NK-92 treated with Interleukin-12 subunit alpha and Interleukin-12 subunit beta, amount 100 ng/mL, for 24 hours (cell line): ENCODE measurements at places on chromosomes 13 and 19.

DNA sequence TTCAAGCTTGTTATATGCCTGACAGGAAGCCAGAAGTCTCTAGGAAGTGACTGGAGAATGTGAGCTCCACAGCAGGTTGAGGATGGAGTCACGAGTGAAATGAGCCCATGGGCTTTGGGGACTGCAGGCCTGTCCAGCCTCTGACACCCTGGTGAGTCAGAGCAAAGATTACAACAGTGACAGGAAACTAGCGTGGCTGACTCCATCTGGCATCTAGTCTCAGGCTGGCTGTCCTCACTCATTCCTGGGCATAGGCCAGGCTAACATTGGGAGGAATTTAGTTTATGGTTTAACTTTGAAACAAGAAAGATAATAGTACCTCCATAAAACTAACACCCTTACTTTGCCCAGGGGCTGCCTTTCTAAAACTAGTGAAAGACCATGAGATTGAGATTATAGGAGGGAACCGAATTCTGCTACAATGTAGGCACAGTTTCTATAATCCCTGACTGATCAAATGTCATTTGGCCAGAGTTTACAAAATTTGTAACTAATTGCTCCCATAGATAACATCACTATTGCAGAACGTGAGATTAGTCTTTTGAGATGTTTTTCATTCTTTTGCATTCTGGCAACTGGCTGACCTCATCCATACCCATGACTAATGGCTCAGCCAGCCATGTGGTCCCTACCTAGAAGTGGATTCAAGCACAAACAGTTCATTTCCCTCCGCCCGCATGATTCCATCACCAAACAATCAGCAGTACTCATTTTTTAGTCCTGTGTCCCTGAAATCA is 28.4 kb downstream of the PSG1 start:
- peak; percentile 26 for DNase-seq

DNA sequence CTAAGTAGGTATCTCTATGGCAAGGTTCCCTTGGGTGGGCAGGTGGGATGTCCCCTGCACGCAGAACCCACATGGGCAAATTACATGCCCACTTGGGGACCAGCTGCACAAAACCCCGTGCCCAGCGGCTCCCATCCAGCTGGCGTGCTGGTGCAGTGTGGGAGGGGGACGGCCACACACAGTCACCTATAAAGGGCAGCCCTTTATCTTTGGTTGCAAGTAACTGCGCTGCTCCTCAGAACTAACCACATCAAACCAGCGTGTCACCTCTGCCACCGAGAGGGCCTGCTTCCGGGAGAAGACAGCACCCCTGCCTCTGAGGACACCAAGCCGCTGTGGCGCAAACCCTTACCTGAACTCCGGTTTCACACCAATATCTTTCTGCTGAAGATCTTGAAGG is 32.2 kb downstream of the ANKRD27 start:
- DNase-seq = no peak

GRCh38 chr19:14940266-14940665 is 1.0 kb upstream of the OR7C2 start:
- no peak for DNase-seq

DNA sequence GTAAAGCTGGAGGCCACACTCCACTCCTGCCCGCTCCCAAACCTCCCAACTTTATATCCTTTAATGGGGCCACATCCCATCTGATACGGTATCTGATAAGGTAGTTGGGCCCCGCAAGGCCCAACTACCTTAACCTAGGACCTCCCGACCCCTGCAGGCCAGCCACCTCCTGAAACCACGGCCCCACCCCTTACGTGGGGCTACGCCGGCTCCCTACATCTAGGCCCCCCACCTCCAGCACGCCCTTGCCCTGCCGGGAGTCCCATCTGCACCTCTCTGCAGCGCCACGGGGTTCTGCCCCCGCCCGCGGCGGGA is 2.2 kb downstream of the IGFLR1 start:
- DNase-seq = no peak

GRCh38 chr19:43438291-43439031 is 23.8 kb downstream of the TEX101 start:
- no peak for DNase-seq

GRCh38 chr13:21050288-21051197 is 10.8 kb downstream of the LATS2 start:
- no peak for DNase-seq

DNA sequence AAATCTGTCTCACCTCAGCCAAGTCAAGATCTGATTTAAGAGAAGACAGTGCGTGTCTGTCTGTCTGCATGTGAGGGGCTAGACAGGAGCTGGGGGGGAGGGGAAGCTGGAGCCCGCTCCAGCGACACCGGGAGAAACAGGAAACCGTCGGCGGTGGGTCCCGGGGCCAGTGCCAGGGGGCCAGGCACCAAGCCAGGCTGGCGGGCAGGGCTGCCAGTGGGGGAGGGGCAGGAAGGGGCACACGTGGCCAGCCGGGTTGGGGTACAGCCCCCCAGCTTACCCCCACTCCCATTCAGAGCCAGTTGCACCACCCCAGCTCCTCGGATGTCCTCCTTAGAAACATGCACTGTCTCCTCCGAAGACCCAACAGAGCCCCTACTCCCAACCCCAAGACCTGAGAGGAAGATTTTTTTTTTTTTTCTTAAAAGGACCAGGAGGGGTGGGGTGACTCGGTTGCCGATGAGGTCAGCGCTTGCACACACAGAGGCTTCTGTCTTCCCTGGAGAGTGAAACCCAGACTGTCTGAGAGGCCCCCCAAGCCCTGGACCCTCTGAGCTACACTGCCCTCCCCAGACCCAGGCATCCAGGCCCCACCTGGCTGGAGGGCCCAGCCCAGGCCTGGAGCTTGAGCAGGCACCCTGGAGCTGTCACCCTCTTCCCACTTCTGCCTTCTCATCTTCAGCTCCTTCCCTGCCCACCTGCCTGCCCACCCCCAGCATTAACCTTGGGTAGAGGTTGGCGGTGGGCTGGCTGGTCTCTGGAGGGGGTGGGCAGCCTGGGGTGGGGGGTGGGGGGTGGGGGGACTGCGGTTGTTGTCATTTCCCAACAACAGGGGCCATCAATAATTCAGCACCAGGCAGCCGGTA is 4.0 kb downstream of the ERF start:
- no peak for DNase-seq

- no peak for DNase-seq
These were observed 102.3 kb upstream of the POSTN start for GRCh38 chr13:37700887-37701286.

GRCh38 chr19:374183-374885 is 29.7 kb upstream of the MIER2 start:
- DNase-seq = no peak

GRCh38 chr19:44641501-44642265 is 2.0 kb upstream of the PVR start:
- no peak for DNase-seq

DNA sequence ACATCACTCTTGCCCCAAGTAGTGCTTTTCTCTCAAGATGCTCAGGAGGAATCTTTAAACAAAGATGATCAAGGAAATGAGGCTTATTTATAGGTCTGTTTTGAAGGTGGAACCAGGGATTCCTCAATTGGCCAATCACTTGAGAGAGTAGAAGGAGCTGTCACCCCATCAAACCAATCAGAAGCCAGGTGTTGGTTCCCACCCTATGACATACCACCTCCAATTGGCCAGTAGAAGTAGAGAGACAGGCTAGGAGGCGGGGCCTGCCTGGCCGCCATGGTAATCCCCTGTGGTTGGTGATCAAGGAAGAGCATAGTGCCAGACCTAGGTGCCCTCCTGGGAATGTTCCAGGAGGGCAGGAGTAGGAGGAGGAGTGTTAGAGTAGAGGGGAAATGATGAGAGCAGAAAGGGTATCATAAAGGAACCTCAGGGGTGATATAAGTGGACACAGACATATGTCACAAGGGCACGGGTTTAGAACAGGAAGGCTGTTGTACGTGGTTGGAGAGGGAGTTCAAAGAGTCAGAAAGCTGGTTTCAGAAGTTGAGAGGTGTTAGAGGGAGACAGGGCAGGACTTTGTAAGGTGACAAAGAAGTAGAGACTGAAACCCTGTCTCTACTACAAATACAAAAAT is 10.5 kb downstream of the PMIS2 start:
- no peak for DNase-seq

DNA sequence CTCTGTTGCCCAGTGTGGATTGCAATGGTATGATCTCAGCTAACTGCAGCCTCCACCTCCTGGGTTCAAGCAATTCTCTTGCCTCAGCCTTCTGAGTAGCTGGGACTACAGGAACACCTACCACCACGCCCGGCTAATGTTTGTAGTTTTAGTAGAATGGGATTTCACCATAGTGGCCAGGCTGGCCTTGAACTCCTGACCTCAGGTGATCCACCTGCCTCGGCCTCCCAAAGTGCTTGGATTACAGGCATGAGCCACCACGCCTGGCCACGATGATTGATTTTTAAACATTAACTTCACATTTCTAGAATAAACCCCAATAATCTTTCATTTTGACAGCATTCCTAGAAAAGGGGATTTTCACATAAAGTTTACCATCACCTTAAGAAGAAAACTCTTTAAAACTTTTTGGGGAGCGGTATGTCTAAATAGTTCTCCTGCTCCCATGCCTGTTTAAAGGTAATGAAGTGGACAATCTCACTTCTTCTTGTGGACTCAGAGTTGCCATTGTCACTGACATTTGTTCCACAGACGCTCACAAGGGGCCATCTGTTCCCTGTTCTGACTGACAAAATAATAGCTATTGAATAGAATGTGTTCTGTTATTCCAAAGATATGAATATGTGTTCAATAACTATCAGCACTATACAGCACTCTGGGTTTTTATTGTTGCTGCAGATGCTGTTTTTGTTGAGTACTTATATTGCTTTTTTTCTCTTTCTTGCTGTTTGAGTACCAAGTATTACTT is 66.1 kb upstream of the C1QTNF9B start:
- DNase-seq = no peak

DNA sequence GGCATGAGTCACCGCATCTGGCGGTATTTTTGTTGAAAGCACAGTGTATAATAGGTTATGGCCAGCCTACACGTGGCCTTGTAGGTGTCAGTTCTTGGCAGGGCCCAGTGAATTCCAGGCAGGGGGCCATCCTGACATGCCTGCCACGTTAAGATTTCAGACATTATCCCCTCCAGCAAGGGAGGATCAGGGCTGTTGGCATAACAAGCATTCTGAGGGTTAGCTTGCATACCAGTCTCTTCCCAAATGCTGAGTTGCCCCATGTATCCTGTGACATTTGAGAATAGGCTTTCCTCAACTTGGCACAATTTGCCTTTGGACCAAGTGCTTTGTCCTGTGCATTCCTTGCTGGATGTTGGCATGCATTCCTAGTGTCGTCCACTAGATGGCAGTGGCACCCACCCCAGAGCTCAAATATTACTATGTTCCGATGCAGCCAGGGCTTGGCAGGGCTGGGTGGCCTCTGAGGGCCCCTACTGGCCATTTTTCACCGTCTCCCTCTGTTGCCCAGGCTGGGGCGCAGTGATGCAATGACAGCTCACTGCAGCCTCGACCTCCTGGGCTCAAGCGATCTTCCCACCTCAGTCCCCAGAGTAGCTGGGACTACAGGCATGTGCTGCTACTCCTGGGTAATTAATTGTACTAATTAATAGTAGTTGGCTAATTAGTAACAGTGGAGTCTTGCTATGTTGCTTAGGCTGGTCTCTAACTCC is 31.2 kb downstream of the NLRP12 start:
- peak; percentile 58 for DNase-seq

GRCh38 chr13:28679628-28680027 is 20.7 kb downstream of the POMP start:
- DNase-seq = no peak

DNA sequence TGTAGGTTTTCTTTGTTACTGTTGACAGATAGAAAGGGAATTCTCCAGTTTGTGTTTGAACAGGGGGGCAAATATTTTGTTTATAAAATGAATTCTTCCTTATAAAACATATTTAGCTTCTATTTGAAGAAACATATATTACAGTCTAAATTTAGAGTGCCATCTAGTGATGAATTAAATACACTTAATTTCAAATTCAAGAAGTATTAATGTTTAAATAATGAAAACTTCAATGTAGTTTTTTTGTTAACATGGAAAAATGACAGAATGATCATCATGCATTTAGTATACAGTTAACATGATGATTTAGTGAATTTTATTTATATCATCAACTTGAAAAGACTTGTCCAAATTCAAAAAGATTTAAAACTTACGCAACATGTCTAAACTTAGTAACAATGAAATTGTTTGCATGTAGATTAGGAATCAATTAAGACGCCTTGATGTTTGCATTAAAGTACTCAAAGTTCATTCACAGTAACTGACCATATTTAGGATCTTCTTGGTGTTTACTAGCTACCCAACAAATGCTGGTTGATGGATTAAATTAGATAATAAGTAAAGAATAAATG is 765.9 kb upstream of the SLITRK1 start:
- DNase-seq = no peak

- no peak for DNase-seq
These were observed at the start of gene AXL for GRCh38 chr19:41218615-41219507. AXL (plus strand) TSS chr19:41219223; CDS start chr19:41219393, 170 bp downstream.

DNA sequence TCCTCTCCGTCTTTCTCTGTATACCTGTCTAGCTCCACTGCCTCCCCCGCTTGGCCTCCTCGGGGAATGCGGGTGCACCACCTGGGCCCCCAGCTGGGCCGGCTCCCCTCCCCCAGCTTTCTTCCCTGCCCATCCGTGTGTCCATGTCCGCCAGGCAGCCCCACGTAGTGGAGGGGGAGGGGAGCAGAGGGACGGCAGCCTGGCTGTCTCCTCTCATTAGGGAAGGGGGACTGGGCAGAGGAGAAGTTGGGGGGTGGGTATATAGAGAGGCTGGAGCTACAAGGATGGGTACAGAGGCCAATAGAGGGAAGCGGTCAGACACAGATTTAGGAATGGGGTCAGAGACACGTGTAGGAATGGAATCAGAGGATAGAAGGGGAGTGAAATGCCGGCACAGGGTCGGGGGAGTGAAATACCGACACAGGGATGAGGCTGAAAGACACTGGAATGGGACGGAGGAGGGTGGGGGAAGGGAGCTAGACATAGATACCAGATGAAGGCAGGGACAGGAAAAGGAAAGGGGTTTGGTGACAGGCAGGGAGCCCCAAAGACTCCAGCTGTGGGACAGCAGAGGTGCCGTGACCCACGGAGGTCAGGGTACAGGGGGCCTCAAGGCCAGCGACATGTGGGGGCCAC is 2.8 kb downstream of the NECTIN2 start:
- no peak for DNase-seq

DNA sequence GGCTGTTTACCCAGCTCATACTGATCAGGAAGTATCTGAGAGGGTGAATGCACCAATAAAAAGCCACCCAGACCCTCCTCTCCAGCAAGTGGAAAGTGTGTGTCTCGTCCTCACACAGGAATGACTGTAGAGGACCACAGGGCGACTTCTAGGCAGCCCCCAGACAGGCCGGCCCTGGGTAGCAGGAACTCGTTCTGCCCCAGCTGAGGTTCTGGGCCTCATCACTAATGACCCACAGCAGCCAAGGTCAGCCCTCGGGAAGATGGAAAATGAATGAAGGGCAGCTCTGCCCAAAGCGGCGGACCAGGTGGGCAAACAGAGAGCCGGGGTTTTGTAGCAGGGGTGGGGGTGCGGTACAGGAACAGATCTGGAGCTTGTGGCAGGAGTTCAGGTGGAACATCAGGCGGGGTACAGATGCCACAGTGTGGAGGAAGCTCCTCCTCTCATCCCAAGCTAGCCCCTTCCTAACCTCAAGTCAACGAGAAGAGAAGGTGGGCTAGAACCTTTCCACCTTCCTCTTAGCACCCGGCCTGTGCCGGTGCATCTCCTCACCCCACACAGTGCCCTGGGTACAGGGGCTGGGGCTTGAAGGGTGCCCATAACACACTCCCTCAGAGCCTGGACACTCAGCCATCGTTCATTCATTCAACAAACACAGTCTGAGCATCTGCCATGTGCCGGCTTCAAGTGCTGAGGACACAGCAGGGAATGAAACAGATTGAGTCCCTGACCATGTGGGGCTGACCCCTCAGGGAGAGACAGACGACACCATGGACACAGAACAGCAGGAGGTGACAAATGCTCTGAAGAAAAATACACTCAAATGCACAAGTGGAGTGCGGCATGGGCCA is 36.2 kb downstream of the RFX2 start:
- no peak for DNase-seq
